ENCODE measurements at places on chromosomes 5 and 9. TPM values are rescaled to one million over a fixed set of nuclear protein-coding genes. Genes with fewer than 3 reads are reported as not detected.

SLCO4C1 gene
- total RNA-seq: 1.4 TPM

SHROOM1 gene
- total RNA-seq: 64.1 TPM

STARD4 gene
- total RNA-seq: 90.0 TPM

C9 gene
- not detected for total RNA-seq

KIAA0825 gene
- 1.5 TPM for total RNA-seq

FLT4 gene
- 3.1 TPM for total RNA-seq

FRMPD1 gene
- total RNA-seq: 0.35 TPM

CACFD1 gene
- 60.7 TPM for total RNA-seq
